ENCODE measurements at places on chromosomes 6 and 20.

GRCh38 chr20:4229415-4229814 is 214.1 kb upstream of the RNF24 start:
- no peak for DNase-seq

- no peak for DNase-seq
These were observed 216.8 kb downstream of the HACE1 start for GRCh38 chr6:104642871-104643270.

DNA sequence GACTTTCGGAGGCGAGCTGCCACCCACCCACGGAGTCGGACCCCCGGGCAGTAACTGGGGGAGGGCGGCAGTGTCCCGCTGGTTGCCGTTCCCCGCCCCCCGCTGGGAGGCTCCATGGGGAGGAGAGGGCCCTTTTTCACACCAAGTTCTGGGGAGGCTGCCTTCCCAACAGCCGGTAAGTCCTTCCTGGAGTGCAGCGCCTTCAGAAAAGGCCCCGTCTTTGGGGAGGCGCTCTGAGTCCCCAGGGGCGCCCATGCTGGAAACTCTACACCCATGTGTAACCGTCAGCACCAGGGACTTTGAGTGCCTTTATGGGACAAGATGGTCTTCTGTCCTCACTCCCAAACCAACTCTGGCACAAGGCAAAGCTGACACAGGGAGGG is 430 bp upstream of the SOX18 start:
- DNase-seq, result no peak

GRCh38 chr6:170292407-170293158 is 1.7 kb upstream of the DLL1 start:
- no peak for DNase-seq

GRCh38 chr6:166860392-166860791 is 96.0 kb downstream of the RNASET2 start:
- DNase-seq, result no peak

- DNase-seq, result no peak
These were observed 502 bp upstream of the GNAS start for GRCh38 chr20:58851969-58852458.

DNA sequence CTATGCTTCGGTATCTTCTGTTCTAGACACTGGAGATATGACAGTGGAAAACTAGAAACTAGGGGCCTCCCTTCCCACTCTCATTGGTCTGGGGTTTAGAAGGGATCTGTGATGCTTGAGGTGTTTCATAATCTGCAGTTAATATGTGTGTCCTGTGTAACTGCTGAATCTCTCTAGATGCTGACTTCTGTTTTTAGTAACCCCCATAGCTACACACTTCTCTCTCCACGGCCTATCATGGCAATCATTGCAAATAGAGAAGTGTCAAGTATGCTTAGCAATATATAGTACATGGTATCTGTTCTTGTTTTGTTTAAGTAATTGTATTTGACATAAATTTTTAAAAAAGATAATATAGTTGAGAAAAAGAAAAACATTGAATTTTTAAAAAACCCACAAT is 394.6 kb upstream of the MMS22L start:
- no peak for DNase-seq

GRCh38 chr6:27140999-27141528 is 106.4 kb upstream of the PRSS16 start:
- no peak for DNase-seq

- DNase-seq, result no peak
These were observed 128.5 kb upstream of the CHD6 start for GRCh38 chr20:41746635-41747034.

- no peak for DNase-seq
These were observed 16.5 kb upstream of the TRERF1 start for GRCh38 chr6:42468273-42468672.

GRCh38 chr20:56788041-56788670 is 159.1 kb downstream of the TFAP2C start:
- DNase-seq, result no peak

- no peak for DNase-seq
These were observed 118.8 kb upstream of the KCNK16 start for GRCh38 chr6:39441301-39441700.

- DNase-seq, result no peak
These were observed at the start of gene RAET1L for GRCh38 chr6:150025201-150025917. TSS of gene RAET1L (minus strand) at chr6:150025532. CDS start at chr6:150025471, 61 bp downstream.

- no peak for DNase-seq
These were observed 6.5 kb downstream of the NKAIN2 start for GRCh38 chr6:123810214-123810613.

DNA sequence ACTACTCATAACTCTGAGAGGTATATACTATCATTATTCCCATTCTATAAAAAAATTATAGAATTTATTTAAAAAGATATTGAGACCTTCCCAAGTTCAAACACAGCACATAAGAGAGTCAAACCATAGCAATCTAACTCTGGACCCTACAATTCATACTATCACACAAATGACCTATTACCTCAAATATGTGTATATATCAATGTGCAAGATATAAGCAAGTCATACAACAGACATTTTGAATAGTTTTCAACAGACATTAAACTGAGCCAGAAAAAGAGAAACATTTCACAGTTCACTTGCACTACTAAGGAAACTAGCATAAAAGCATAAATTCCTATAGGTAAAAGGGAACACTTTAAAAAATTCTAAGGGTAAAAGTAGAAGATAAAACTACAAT is 11.7 kb downstream of the PHIP start:
- no peak for DNase-seq

DNA sequence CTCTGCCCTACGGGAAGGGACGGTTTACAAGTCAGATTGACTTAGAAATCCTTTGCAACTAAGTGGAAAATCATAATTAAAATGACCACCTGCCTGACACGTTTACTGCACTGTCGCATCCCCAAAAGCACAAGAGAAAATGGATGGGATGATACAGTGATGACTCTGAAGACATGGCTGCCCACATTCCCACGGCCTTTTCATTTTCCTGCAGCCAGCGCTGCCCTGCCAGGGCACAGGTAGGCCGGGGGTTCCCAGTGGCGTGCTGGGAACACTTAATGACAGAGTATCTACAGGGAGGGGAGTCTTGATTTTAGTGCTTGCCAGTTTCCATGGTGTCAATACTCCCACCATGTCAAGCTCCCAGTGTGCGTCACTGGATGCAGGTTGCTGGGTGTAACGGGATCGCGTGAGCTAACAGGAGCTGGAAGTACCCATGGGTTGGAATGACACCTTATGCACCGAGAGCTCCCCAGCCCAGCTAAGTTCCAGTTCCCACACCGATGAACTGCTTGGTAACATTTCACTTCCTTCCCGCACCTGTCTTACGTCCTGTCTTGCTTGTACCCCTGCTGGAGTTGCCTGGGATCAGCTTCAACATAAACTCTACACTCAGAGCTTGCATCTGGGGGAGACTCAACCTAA is 129.0 kb downstream of the ANKRD60 start:
- DNase-seq, result no peak

GRCh38 chr6:34595332-34596184 is 39.4 kb upstream of the SPDEF start:
- DNase-seq, result no peak

- no peak for DNase-seq
These were observed 73.7 kb downstream of the DTNBP1 start for GRCh38 chr6:15588971-15589634.

GRCh38 chr6:8123236-8123635 is 20.9 kb upstream of the EEF1E1 start:
- no peak for DNase-seq

DNA sequence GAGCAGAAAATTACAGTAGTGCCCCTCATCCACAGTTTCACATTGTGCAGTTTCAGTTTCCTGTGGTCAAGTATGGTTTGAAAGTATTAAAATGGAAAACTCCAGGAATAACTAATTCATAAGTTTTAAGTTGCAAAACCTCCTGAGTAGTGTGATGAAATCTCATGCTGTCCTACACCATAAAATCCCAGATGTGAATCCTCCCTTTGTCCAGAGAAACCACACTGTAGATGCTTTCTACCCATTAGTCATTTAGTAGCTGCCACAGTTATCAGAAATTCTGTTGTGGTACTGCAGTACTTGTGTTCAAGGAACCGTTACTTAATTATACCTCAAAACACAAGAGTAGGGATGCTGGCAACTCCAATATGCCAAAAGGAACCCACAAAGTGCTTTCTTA is 74.7 kb downstream of the PTCHD4 start:
- no peak for DNase-seq

GRCh38 chr6:121999456-122000065 is 399.9 kb upstream of the HSF2 start:
- DNase-seq, result no peak

GRCh38 chr6:145866456-145867396 is 52.1 kb upstream of the FBXO30 start:
- DNase-seq, result no peak

DNA sequence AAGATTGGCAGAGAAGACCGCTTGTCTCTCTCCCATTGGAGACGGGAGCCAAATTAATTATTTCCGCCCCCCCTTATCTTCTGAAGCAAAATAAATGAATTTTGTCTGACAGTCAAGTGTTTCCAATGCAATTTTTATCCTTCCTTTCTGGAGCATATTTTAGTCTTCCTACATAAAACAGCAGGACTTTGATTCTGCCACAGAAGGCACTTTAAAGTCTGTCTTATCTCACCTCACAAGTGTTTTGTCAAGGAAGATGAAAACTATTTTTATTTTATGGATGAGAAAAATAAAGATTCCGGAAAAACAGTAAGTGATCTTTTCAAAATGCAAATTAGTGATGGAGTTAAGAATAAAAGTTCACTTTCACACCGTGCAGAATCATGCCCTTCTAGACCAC is 140.4 kb downstream of the OPRM1 start:
- DNase-seq, result no peak

- DNase-seq, result no peak
These were observed 134.4 kb downstream of the OR2B2 start for GRCh38 chr6:27777614-27778355.

DNA sequence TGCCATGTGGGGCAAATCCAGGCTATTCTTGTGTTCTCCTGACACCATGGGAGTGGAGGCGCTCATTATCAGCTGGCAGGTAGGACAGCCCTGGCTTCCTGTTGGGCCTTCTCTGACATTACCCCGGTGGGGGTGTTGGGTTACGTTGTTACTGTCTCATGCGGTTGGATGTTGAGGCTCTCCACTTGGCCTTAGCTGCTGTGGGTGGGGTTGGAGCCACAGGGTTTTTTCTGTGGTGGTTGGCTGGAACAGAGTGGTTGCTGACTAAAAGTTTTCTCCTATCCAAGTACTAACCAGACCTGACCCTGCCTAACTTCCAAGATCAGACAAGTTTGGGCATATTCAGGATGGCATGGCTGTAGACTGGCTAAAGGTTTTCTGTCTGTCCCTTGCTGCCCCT is 20.2 kb downstream of the RIPK1 start:
- no peak for DNase-seq

GRCh38 chr6:18405477-18406293 is 18.5 kb downstream of the RNF144B start:
- no peak for DNase-seq

DNA sequence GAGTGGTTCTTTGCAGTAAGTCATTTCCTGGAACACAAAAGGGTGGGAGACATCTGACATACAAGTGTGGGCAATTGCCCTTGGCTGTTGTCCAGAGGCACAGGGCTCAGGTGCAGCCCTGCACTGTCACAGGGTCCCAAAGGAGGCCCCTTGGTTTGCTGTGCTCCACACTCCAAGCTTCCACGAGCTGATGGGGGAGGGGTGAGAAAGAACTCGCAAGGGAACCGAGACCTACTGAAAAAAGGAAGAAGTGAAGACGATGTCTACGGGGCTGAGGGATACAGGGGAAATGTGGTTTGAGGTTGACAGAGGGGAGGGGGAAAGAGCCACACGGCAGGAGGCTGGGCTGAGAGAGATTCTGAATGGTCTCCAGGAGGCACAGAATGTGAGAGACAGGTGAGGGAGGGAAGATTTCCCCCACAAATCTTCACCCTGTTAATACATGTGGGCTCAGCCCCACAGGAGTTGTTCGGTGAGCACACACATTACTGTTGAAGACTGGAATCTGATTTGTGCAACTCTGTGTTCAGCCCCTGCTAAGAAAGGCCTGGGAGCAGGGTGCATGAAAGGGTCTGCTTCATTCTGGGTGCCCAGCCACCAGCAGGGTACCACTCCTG is 123.4 kb downstream of the LY86 start:
- no peak for DNase-seq

- no peak for DNase-seq
These were observed 48.6 kb upstream of the SLC16A10 start for GRCh38 chr6:111038534-111039252.

- no peak for DNase-seq
These were observed 66.2 kb upstream of the PHACTR2 start for GRCh38 chr6:143611580-143611979.

- no peak for DNase-seq
These were observed 375.7 kb downstream of the MMUT start for GRCh38 chr6:49087369-49087768.

DNA sequence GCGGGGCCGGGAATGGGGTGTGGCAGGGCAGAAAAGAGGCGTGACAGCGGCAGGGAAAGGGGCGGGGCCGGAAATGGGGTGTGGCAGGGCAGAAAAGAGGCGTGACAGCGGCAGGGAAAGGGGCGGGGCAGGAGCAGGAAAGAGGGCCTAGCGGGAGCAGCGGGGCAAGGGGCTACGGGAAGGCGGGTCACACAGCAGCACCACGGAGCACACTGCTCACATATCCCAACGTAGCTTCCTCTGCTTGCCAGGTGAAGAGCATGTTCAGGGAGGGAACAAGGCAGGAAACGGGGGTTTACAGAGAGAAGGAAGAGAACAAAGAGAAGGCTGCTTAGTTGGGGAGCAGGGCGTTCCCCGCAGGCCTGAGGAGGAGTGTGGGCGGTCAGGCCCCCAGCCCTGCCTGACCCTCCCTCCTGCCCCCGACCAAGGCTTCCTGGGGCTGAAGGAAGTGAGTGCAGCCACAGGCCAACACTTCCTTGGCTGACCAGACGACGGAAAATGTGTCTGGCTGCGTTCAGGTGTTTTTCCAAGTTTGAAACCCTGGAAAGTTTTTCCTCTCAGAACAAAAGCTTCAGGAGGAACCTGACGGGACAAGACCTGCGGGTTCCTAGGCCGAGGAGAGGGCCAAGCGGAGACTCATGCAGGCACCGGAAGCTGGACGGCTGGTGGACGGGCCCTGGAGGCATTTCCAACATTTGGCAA is 13.8 kb downstream of the UCKL1 start:
- DNase-seq, result no peak

DNA sequence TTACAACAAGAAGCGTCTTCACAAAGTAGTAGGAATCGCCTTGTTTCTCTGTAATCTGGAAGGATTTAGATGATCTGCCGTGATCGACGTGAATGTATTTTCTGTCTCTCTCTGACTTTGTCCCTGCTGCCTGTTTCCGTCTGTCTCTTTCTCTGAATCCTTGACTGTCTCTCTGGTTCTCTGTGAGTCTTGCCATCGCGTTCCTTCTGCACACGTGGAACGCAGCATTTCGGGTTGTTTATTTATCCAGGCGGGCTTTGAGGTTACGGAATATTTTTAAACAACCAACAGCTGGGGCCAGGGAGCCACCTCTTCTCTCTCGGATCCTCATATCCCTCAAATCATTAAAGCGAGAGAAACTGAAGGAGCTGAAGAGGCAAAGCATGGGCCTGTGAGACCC is 215.9 kb downstream of the ZDHHC14 start:
- DNase-seq, result no peak

- no peak for DNase-seq
These were observed 27.7 kb downstream of the UQCC2 start for GRCh38 chr6:33683576-33684427.

Data from activated CD8-positive, alpha-beta memory T cell treated with anti-CD3 and anti-CD28 coated beads for 4 hours (primary cell).